ENCODE measurements at places on chromosomes 1 and 21.

GRCh38 chr21:45421071-45421845, 16.3 kb downstream of the COL18A1 start:
- DNase-seq = no peak

DNA sequence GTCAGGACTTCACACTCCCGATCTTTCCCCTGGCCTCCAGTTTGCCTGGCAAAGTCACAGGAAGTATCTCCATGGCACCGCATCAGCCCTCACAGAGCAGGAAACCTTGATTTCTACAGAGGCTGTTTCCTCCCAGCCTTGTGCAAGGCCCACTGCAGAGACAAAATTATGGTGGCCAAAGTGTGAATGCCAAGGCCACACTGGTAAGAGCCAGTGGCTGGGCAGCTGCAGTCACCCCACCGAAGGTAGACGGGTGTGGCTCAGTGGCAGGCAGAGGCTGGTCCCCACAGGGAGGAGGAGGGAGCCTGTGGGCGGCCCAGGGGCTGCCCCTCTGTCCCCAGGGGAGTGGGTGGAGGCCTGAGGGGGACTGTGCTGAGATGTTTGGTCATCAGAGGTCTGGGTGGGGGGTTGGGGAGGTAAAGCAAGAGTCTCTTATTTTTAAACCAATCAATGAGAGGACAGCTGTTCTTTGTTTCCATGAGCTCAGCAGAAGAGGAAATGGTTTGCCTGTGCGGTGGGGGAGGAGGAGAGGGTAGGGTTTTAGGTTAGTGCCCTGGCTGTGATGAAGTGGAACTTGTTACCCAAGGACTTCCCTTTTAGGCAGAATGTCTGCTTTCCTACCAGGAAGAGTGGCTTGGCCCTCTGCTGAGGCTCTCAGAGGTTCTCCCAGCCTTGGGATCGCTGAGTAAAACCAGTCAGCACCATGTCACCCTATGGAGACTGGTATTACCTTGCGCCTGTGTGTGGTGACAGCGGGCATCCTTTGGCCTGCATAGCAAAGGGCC, 18.0 kb upstream of the BTG2 start:
- no peak for DNase-seq

DNA sequence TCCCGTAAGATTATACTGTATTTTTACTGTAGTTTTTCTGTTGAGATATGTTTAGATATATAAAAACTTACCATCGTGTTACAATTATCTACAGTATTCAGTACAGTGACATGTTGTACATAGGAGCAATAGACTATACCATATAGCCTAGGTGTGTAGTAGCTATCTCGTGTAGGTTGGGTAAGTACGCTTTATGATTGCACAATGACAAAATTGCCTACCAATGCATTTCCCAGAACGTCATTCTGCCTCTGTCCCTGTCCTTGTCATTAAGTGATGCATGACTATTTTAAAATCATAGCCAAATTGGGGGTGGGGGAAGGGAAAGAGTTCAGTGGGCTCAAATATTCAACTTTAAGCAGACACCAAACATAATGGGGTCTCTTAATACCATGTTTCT, 233.8 kb upstream of the TMEM51 start:
- DNase-seq = no peak

GRCh38 chr1:230306169-230306568, 120.0 kb downstream of the PGBD5 start:
- DNase-seq = no peak

GRCh38 chr1:12132078-12132477, 34.7 kb upstream of the TNFRSF1B start:
- no peak for DNase-seq

- DNase-seq = no peak
Observed at GRCh38 chr1:206050655-206051235, 2.2 kb upstream of the RHEX start.
